ENCODE measurements at places on chromosomes 1 and 21.

GRCh38 chr1:213613549-213613948, 374.2 kb upstream of the PROX1 start:
- no peak for DNase-seq

- DNase-seq = no peak
Measured at GRCh38 chr1:93690921-93691789, 9.5 kb upstream of the BCAR3 start.

DNA sequence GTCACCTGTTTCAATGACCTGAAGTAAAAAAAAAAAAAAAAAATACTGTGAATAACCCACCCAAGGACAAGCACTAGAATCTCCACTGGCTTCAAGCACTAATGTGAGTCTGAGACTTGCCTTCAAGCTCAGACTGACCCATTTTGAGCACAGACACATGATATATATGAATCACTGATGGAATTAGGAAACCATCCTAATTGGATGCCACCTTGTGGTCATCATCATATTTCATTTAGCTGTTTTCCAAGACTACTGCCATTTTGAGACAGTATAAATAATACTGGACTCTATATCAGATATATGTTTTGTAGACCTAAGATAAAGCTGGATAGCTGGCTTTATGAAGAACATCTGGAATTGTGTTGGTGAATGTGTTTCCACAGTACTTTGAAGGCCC, 1232.0 kb downstream of the KCNT2 start:
- DNase-seq = peak; percentile 20

GRCh38 chr1:62585469-62586155, 11.7 kb upstream of the ANGPTL3 start:
- DNase-seq = no peak

DNA sequence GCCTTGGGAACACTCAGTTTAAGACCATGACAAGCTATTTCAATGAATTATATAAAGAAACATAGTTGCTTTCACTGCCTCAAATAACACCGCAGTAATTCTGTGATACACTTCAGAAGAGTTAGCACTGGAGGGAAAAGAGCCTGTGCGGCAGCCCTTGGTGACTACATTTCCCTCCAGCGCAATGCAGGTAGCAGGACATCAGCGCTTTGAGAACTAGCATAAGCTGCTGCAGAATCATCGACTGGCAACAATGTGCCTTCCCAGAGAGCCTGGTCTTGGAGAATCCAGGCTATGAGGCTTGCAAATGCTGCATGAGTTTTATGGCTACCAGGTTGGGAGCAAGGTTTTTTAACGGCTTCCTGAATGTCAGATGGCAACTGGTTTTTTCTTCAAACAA, 7.5 kb downstream of the NRIP1 start:
- no peak for DNase-seq

GRCh38 chr1:87024936-87025540, 110.6 kb downstream of the HS2ST1 start:
- peak; percentile 47 for DNase-seq

- no peak for DNase-seq
Measured at GRCh38 chr1:203818399-203818798, 23.0 kb downstream of the ZBED6 start.

DNA sequence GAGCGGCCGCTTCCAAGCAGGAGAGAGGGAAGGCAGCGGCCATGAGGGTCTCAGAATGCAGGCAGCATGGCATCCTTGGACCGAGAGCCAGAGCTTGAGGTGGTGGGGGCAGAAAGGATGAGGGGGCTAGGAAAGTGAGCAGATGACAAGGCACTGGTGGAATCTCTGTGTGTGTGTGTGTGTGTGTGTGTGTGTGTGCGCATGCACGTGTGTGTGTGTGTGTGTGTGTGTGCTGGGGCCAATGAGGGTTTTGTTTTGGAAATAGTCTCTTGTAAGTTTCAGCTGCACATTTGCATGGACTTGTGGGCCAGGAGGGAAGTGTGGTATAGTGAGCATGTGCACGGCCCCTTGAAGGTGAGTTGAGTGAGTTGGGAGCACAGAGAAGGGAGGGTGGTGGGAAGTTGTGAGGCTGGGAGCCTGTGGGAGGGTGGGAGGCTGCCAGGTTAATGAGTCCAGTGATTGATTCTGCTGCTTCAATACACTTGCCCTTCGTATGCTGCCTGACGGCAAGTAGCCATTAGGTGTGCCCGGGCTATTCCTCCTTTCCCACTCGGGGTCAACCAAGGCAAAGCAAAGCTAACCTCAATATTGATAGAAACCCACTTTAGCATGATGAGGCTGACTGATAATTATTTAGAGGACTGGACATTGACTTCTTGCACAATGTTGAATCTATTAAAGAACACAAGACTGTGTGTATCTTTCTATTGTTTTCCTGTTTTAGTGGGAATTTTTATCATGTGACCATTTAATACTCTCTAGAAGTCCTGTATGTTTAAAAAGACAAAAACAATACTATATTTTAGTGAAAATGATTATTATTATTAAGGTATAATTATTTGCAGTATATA, 80.3 kb downstream of the PROX1 start:
- DNase-seq = no peak

- no peak for DNase-seq
Measured at GRCh38 chr1:27545876-27546275, 55.9 kb upstream of the WASF2 start.

Measured in D341Med (cell line).